ENCODE measurements at places on chromosomes 1 and 21.
A peak's percentile ranks its signal among the peaks of the same experiment; 100 is the strongest.

DNA sequence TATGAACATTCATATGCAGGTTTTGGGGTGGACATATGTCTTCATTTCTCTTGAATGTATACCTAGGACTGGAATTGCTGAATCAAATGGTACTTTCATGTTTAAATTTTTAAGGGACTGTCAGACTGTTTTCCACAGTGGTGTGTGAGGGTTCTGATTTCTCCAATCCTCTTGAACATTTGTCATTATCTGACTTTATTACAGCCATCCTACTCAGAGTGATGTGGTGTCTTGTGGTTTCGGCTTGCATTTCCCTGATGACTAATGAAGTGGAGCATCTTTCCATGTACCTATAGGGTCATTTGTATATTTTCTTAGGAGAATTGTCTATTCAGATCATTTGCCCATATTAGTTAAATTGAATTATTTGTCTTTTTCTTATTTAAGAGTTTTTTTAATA is 35.4 kb upstream of the ZNF281 start:
- no peak for DNase-seq

- DNase-seq = no peak
These were observed 81.1 kb downstream of the LHX4 start for GRCh38 chr1:180311011-180311730.

- DNase-seq = peak; percentile 54
These were observed at the start of gene STPG1 for GRCh38 chr1:24413350-24414163. Gene STPG1 (minus strand): TSS chr1:24413782. CDS start chr1:24401388, 12,394 bp downstream.

- DNase-seq = no peak
These were observed 8.2 kb downstream of the AMPD2 start for GRCh38 chr1:109627692-109628399.

- DNase-seq = no peak
These were observed 898 bp downstream of the C1orf174 start for GRCh38 chr1:3898994-3899753.

DNA sequence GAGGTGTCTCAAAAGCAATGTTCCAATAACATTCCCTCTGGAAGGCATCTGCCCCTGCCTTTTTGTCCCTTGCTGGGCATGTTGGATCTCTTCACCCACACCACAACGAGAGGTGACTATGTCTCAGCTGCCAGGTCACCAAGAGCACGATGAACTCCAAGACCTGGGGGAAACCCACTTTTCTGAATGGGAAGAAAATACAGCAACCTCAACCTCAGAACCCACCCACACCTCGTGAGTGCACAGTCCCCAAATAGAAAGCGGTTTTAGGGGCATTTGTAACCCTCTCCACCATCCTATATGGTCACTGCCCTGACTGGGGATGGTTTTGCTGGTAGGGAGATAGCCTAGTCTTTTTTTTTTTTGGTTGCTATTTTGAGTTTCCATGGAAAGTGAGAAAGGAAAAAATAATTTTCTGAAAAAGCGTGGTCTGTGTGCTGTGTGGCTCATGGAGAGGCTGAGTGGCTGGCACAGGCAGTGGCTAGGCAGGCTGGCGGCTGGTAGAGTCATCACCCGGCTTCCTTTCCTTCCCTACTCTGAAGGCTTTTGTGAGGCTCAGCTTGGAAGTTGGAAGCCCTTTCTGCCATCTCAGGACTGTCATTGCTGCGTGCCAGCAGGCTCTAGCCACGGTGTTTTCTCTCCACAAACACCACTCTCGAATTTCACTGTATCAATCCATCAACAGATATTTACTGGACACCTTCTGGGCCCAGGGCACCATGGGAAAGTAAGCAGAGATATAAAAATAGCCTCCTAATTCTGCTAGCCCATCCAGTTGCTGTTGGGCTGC is 15.8 kb downstream of the TSPAN2 start:
- DNase-seq = no peak

DNA sequence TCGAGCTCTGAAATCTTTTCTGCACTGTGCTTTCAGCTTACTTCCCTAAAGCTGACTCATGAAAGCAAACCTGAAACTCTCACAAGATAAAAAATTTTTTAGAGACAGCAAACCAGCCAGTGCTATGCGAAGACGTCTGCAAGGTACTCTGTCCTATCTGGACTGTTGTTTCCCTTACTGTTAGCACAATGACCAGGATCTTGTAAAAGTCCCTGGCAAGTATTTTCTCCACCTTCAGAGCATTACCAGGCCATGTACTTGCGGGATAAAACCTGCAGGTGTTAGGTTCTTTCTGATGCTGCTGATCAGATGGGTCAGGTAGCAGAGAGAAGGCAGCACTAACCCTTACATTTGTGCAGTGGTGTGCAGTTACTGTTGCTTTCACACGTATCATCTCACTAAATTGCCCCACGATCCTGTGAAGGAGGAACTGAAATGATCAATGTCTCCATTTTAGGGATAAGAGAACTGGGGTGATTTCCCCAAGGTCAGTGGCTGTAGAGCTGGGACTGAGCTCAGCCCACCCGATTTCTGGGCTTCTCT is 56.6 kb downstream of the PLXNA2 start:
- no peak for DNase-seq

- peak; percentile 30 for DNase-seq
These were observed at the start of gene RIPK4 for GRCh38 chr21:41766883-41767605. Gene RIPK4 (minus strand): TSS chr21:41767052. CDS start chr21:41767041, 11 bp downstream.

DNA sequence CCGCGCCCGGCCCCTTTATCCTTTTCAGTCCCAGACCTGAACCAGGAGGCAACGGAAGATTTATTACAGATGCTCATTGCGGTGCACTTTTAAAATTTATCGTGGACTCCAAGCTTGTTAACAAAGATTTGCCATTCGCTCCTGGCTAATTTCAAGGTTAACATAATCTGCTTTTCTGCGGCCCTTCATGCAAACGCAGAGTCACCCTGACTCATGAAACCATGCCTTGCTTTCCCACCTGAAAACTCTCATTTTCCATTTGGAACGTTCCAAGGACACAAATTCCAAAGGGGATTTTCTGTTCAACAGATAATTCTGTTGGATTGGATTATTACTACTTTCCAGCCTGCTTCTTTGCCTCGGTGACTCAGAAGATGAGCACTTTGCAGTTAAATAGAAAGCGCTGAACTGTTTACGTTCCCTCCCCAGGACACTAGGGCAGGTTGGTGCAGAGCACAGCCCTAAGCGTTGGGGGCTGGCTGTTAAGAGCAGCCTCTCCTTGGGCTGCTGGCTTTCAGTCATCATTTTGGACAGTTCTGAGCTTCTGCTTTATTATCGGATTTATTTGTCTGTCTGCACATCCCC is 51.1 kb downstream of the CD247 start:
- no peak for DNase-seq

- peak; percentile 23 for DNase-seq
These were observed 1.2 kb downstream of the PABPC4 start for GRCh38 chr1:39575191-39576015.

GRCh38 chr1:34328281-34328799 is 151.6 kb downstream of the C1orf94 start:
- no peak for DNase-seq

DNA sequence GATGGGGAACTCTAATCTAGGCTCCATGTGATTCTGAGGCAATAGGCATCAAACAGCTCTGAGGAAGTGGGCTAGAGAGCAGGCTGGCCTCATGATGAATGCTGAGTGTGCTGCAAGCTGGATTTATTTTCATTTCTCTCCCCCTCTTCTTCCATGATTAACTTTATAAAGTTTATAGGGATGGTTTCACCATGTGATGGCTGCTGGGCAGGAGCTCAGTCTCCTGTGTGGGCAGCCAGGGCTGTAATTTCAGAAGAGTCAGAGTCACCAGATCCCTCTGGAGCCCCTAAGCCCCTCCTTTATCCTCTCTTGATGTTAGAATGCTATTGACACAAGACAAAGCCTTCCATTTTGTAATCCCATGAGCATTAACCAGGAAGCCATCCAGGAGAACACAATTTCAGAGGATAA is 143.6 kb downstream of the CNIH3 start:
- DNase-seq = no peak

DNA sequence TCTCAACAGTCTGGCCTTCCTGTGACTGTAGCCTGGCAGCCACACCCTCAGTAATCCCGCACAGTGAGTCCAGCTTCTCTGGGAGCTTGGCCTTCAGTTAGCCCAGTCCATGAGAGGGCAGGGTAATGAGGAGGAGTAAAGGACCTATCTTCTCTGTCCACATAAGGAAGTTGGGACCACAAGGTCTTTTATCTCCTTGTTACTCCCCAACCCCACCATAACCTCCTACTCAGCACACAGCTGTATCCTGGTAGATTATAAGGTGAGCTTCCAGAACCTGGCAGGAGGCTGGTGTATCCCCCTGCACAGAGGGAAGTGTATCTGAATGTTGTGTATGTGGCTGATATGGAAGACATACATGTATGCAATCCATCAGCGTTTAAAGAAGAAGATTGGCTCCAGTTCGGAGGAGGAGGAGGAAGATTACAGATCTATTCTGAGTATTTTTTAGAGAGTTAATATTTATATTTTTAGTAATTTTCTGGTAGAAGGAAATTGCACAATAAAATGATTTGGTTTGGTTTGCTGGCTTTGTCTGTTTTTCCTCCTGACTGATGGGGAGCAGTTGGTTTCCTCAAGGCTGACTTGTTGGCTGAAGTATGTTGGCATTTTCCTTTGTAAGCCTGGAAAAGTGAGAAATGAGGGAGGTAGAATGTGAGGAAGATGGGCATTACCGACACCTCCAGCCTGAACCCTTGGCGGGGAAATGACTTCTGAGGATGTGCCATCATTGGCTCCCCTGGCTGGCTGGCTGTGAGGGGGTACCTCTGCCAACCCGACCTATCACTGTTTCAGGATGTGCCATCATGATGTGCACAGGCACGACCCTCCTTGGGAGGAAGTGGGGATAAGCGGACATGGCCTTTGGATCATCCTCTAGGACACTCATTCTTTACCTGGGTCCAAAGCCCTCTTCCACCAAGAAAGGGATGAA is 5.0 kb downstream of the C1orf226 start:
- no peak for DNase-seq

DNA sequence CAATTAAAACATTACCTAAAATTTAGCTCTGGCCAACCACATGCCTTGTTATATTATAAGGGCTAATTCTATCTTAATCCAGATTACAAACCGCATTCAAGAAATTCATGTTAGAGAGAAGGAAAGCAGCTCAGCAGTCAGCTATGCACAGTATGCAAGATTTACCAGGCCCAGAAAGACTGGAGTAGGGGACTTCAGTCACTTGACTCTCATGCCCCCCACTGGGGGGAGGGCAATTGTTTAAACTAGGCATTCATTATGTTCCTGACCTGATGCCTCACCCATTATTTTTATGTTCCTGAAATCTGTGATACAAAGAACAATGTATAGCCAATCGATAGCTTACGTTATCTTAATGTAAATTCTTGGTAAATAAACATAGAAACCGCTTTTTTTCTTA is 96.9 kb downstream of the ZNF644 start:
- no peak for DNase-seq

- no peak for DNase-seq
These were observed 129.1 kb downstream of the TOMM20 start for GRCh38 chr1:234999513-234999940.

DNA sequence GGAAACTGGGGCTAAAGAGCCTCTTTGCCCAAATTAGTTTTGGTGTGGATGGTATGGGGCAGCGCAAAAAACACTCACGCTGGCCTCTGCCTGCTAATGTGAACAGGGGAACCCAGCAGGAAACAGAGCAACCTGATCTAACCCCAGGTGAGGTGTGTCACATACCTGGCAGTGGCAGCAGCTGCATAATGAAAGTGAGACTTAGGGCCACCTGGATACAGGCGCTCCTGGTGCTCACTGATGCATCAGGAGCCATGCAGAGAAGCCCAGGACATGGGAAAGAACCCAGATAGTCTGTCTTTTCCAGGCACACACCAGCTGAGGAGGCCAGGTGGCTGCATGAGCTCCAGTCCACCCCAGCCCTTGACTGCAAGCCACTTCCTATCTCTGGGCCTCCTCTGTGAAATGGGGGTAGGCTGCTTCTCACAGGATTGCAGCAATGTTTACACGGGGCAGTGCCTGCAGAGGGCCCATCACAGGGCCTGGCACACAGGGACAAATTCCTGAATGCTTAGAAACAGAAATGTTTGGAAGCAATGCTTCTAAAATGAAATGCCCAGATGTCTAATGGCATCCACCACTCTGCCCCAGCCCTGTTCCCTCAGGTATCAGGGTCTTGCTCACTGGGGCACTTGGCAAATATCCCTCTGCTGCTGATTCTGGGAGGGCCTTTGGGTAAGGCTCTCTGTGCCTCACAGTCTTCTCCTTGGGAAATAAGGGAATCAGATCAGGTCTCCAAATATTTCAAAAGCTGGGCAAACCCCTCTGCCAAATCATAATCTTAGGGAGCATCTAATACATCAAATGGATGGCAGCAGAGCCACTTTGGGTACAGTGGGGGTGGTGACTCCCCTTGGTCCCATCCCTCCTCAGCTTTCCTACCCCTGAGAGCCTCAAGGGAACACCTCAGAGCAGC is 19.9 kb downstream of the DHCR24 start:
- DNase-seq = no peak

DNA sequence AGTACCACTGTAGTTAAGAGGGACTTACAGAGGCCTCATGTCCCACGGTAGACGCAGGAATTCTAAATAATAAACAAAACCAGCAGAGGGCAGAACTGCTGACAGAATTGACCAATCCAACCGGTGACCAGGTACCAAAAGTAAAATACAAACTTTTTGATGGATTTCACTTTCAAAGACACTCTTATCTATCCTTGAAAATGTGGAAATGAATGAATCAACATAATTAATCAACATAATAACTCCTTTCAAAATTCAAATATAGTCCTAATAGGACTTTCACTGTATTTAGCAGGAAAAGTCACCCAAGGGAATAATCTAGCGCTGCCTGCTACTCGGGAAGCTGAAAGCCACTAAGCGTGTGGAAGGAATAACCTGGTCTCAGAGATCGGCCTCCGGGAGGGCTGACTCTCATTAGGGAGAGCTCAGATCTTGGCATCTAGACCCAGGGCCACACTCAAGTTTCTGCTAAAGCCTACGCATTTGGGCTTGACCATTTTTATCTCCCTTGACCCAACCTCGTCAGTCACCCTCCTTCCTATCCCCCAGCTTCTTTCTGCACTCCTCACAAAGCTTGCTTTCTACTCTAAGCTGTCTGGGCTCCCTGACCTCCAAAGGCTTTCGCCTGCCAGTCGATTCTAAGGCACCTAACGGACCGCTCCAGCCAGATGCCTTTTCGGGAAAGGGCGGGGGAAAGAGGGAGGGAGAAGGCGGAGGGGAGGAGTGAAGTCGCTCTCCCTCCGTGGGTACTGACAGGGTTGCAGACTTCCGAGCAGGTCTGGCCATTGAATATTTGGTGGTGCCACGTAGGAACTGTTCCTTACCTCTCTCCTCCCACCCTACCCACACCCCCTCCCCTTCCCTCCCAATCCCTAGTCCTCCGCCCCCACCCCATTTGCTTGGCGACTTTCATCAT is 1.6 kb downstream of the COL11A1 start:
- DNase-seq = no peak

- DNase-seq = no peak
These were observed 173.2 kb downstream of the ROR1 start for GRCh38 chr1:63946866-63947491.

DNA sequence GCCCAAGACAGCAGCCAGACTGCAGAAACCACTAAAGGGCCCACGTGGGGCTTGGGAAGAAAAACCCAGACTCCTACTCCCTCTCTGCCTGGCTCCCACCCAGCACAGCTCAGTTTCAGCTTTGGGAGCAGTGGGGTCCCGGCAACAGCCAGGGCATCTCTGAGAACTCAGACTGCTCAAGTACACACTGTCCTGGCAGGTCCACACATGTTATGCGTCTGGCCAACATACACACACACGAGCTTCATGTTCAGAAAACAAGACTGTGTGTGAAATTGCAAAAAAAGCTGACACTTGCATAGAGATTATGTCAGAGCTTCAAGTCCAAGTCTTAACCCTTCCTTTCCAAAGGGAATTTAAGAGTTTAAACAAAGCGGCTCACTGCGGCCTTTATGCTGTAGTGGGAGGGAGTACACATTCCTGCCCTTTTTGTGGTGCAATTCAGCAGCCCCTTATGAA is 136.6 kb upstream of the CD34 start:
- no peak for DNase-seq

GRCh38 chr21:30289215-30289614 is at the start of gene KRTAP25-1:
Gene KRTAP25-1 (minus strand): TSS chr21:30289514. CDS start chr21:30289490, 24 bp downstream.
- DNase-seq = no peak

Measured in activated T-helper 1 cell treated with Interleukin-2 at 50 U/mL for 16 hours (primary cell).